ENCODE measurements at places on chromosomes 12 and 14.

GRCh38 chr12:105013892-105014291 lies 27.8 kb downstream of the NOPCHAP1 start:
- no peak for DNase-seq

DNA sequence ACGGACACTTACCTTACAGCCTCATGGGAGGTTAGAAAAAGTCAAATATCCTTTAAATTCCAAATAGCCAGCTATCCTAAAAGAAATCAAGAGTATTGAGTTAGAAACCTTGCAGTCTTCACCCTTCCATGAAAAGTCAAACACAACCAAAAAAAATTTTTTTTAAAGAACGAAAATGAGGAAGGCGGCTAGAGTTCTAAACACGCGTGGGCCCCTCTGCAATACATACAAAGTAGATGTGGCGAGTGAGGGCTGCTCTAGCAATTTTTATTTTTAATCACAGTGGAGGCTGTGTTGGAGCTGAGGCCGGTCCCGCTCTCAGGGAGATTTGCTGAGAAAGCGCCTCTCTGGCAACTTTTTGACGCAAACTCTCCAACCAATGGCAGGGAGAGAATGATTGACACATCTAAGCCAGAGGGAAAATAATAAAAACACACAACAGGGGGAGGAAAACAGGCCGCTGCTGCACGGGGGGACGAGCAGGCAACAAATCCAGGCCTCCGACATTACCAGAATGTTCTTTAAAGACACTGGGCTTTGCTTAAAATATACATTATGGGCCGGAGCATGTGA lies at the start of gene OTX2:
TSS of gene OTX2 (minus strand) at position 333 of the 573 bp plus-strand sequence. CDS start 5,023 bp downstream, outside the sequence.
- DNase-seq = no peak

GRCh38 chr14:99004112-99004511 lies 267.9 kb downstream of the BCL11B start:
- DNase-seq = no peak

DNA sequence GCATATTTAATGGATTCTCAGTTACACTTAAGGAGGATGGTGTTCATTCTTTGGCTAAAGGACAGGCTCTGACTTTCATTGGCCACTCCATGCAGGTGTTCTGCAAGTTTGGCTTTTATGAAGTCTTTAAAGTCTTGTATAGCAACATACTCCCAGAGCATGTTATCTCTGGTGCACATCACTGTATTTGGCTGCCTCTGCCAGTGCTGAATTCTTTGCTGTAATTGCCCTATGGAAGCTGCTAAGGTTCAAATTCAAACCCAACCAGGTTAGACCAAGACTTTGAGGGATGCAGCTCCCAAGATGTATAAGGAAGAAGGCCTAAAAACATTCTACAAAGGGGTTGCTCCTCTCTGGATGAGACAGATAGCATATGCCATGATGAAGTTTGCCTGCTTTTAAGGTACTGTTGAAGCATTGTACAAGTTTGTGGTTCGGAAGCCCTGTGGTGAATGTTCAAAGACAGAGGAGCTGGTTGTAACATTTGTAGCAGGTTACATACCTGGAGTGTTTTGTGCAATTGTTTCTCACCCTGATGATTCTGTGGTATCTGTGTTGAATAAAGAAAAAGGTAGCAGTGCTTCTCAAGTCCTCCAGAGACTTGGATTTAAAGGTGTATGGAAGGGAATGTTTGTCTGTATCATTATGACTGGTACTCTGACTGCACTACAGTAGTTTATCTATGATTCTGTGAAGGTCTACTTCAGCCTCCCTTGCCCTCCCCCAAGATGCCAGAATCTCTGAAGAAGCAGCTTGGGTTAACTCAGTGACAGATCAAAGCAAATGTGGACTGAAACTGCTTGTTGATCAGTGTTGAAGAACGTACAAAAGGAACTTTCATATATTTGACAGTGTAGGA lies 19.4 kb downstream of the TMEM116 start:
- DNase-seq = no peak

- no peak for DNase-seq
Observed at GRCh38 chr14:24309538-24310264, at the start of gene LTB4R2. Gene LTB4R2, plus strand, starts transcription at chr14:24310140. Its CDS starts 525 bp downstream, at chr14:24310665.

All from HS-27A (cell line).